ENCODE measurements at places on chromosomes 4 and X. TPM values are rescaled to one million over a fixed set of nuclear protein-coding genes. Genes with fewer than 3 reads are reported as not detected.

GRCh38 chr4:60737858-60738257 is 462.3 kb upstream of the ADGRL3 start:
- peak; percentile 74 for DNase-seq

MSX1 gene
- under 0.01 TPM for total RNA-seq

SRPK3 gene
- under 0.01 TPM for total RNA-seq

DNA sequence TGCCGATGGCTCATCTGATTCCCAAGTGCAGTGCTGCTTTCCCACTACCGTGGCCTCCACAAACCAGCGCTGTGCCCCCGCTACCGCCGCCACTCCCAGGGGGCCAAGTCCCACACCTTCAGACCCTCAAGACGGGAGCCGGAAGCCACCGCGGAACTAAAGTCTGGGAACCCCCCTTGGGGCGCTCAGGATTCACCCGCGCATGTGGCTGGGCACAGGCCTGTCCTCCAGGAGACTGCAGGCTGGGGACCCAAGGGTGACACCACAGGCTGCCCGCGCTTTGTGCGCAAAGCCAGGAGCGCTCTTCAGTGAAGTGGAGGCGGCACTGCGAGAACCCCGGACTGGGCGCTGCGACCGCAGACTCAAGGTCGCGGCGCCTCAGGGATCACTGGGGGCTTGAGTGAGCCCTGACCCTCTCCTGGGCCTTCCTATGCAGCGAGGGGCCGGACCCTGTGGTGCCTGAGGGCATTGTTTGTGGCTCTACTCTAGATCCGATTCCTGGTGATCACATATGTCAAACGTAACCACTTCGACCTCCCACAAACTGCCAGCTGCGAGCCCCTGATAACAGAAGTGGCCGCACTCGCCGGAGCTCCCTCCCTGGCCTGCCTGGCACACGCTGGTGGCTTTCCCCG is 20.4 kb upstream of the TBC1D14 start:
- DNase-seq: no peak

DNA sequence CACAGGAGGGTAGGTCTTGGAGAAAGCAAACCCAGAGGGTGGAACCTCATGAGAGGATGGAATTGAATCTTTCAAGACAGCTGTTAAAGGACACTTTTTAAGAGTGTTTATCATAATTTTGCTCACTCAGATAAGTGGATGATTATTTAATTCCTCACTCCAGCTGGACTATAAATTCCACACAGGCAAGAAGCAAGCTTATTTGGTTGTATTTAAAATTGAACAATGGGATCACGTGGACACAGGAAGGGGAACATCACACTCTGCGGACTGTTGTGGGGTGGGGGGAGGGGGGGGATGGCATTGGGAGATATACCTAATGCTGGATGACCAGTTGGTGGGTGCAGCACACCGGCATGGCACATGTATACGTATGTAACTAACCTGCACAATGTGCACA is 116.3 kb downstream of the DHRSX start:
- DNase-seq: no peak

GRCh38 chr4:7773401-7774180 is 166.1 kb downstream of the AFAP1 start:
- no peak for DNase-seq

DNA sequence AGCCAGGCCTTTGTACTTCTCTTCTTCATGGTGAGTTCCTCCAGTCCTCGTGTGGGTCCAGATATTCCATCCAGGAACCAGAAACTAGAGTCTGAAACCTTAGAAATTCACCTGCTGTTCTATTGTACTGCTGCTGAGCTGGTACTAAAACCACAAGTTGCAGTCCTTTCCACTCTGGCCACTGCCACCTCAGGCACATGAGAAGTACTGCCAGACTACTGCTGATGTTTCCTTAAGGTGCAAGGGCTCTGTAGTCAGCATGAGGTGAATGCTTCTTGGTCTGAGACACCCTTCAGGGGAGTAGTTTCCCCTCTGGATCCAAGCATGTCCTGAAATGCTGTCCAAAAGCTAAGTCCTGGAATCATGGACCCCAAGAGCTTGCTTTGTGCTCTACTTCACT is 399.6 kb upstream of the CT83 start:
- no peak for DNase-seq

ERAS gene
- total RNA-seq: not detected

NUDT10 gene
- 0.79 TPM for total RNA-seq

GRCh38 chr4:17376205-17376604 is 135.7 kb downstream of the QDPR start:
- DNase-seq: no peak

USP17L18 gene
- not detected for total RNA-seq

MFAP3L gene
- 5.5 TPM for total RNA-seq

PLA2G12A gene
- 52.1 TPM for total RNA-seq

DNA sequence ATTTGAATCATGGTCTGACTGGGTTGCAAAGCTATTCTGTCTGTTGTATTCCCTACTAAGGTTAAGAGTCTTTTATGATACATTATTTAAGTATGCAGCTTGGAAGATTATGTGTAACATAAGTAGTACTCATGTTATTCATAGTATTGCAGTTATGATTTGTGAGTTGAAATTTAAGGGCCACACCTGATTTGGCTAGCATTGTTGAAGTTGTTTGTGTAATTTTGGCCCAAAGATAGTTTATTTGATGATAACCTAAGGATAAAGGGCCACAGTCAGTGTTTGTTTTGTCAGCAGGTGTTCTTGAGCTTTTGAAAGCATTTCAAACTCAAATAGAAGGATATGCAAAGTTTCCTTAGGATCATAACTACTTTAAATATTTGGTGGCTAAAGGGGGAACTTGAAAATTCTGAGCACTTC is 38.9 kb downstream of the NUDT9 start:
- DNase-seq: peak; percentile 85

GRCh38 chrX:103157496-103158316 is 57.2 kb upstream of the BEX4 start:
- peak; percentile 42 for DNase-seq

GRCh38 chrX:68936608-68937007 is 107.8 kb downstream of the EFNB1 start:
- DNase-seq: peak; percentile 91

PNMA6A gene
- 0.53 TPM for total RNA-seq

DNA sequence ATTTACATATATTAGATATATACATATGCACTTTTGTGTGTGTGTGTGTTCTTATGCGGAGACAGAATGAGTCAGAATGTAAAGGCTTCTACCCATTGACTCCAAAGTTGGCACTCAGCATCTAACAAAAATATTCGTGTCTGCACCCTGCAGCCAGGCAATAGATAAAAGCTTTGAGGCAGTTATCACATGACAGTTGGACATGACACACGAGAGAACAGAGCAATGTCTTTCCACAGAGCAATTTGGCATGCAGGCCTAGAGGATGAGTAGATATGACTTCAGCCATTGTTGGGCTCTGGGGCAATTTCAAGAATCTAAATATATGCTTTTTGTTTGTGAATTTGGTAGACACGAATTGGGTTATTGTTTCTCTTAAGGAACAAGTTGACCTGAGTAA is 391.2 kb downstream of the SLITRK2 start:
- no peak for DNase-seq

S100G gene
- total RNA-seq: not detected

GRCh38 chr4:1375051-1375721 is 28.2 kb downstream of the UVSSA start:
- no peak for DNase-seq

PNMA5 gene
- total RNA-seq: not detected

DGAT2L6 gene
- not detected for total RNA-seq

GRCh38 chr4:52984462-52984881 is 122.4 kb downstream of the RASL11B start:
- peak; percentile 58 for DNase-seq

DNA sequence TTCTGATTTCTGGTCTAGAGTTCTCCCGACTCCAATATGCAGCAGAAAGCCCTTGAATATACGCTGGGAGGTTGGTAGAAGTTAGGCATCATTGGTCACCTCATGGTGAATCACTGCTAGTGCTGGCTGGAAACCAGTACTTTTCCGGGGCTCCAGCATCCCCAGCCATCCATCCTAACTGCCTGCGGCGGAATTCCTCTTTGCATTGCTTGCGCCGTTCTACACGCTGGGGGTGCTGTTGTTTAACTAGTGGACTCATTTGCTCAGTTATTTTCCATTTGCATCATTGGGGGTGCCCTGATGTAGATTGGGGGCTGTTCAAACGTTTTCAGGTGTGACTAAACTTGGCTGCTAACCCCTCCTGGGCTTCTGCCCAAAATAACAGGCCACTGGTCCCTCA is 23.3 kb upstream of the GPR50 start:
- DNase-seq: peak; percentile 59
